ENCODE measurements at places on chromosomes 12 and 14.

GRCh38 chr12:92930421-92930820 lies 1.3 kb upstream of the EEA1 start:
- no peak for DNase-seq

DNA sequence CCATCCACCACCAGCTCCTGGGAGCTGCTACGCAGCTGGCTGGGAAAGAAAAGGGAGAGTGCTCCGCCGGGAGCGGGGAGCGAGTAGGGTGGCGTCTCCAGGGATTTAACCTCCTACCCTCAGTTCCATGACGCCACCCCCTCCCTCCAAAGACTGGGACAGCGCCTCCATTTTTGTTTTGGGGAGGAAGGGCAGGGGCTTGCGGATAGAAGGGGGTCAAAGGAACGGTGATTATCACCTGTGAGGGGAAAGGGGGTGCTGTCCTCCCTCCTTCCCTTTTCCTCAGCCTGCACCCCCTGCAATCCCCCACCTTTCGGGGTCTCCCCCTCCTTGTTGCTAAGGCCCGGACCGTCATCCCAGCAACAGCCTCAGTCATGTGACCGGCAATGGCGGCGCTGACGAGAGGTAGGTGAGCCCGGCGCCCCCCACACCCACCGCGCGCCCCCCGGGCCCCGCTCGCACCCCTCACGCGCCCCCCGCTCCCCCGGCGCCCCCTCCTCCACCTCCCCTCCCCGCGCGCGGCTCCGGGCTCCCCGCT lies at the start of gene DTX3:
TSS of gene DTX3 (plus strand) at position 371 of the 538 bp plus-strand sequence. CDS start 1,694 bp downstream, outside the sequence.
- DNase-seq: no peak

DNA sequence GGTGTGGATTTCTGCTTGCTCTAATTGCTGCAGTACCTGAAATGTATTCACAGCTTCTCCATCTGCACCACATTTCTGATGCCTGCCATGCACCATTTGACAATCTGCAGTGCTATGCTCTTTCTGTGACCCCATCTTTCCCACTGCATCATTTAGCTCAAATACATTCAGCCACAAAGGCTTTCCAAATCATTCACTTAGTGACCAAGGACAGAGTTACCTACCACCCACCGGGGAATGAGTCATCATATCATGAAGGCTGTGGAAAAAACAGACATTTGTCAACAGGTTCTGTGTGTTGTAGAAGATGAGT lies 465.5 kb upstream of the ATP2B1 start:
- DNase-seq: no peak

- no peak for DNase-seq
Observed at GRCh38 chr12:98208816-98209215, 306.6 kb upstream of the TMPO start.

DNA sequence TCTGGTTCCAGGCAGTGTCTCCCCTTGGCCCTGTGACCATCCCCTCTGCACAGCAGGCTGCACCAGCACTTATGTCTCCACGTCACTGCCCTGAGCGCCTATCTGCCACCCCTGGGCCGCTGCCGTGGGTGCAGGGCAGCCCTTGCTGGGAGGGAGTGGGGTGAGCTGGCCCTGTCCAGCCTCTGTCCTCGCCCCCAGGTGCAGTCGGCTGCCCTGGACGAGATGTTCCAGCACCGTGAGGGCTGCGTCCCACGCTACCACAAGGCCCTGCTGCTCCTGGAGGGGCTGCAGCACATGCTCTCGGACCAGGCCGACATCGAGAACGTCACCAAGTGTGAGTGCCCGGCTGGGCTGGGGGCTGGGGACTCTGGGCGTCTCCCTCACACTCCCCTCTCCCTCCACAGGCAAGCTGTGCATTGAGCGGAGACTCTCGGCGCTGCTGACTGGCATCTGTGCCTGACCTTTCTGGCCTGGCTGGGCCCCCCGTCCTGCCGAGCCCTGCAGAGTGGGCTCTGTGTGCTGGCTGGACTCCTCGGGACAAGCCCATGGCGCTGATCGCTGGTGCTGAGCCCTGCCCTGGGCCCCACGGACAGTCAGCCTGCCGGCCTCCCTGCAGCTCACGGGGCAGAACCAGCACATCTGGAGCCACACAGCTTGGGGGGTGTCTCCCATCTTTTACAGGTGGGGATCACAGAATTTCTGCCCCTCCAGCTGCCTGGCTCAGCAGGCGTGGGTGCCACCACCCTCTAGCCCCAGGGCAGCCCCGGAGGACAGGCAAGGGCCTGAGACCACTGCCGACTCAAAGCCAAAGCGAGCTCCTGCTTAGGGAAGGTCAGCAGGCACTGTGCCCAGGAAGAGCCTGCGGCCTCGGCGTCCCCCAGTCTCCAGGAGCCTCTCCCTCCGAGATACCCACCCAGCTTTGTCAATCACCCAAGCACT lies 7.9 kb upstream of the PUS1 start:
- DNase-seq: no peak

- DNase-seq: no peak
Observed at GRCh38 chr12:32134101-32134888, 27.6 kb downstream of the BICD1 start.

DNA sequence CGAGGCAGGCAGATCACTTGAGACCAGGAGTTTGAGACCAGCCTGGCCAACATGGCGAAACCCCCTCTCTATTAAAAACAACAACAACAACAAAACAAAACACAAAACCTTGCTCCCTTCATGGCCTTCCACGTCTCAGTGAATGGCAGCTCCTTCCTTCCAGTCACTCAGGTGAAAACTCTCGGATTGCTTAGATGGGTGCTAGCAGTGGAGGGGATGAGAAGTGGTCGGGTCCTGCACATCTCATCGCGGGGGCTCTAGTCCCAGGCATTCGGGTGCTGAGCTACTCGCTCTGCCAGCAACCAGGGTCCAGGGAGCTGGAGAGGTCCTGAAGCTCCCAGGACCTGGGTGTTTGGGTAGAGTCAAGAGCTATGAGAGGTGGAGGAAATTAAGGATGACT lies 7.7 kb downstream of the SLC6A13 start:
- DNase-seq: no peak

DNA sequence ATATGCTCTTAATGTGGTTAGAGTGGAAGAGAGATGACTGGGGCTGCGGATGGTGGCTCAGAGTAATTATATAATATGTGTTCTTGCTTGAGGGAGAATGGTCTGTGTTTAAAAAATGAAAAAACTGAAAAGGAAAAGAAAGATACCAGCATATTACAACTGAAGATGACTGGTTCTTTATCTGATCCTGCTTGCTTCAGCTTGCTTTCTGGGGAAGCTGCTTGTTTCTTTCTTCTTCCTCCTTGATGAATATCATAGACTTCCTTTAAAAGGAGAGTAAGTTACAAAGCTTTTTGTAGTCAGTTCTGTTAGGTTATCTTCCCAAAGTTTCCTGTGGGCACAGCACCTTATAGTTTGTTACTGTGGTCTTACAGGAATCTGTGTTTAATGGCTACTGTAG lies 210.9 kb downstream of the ERC1 start:
- DNase-seq: no peak

GRCh38 chr12:75528272-75528671 lies 16.9 kb upstream of the KRR1 start:
- no peak for DNase-seq

- DNase-seq: no peak
Observed at GRCh38 chr12:94998326-94998725, 5.2 kb downstream of the NDUFA12 start.

DNA sequence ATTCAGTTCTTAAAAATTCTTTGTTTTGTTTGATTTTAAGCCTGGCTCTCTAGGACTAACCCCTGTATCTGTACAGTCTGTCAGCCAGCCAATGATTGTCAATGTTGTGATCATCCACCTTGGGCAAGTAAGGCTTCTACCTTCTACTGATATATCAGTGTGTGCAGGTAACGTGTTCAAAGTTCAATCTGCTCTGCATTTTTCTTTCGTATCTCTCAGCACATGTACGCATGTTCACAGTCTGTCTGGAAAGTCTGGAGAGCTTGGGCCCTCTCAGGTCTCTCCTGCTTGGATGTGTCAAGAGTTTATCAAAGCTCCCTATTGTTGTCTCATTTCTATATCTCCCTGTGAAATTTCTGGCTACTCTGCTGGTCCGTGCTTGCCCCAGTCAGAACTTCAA lies 138.6 kb upstream of the VRK1 start:
- no peak for DNase-seq
